ENCODE measurements at places on chromosomes 1 and 21.

DNA sequence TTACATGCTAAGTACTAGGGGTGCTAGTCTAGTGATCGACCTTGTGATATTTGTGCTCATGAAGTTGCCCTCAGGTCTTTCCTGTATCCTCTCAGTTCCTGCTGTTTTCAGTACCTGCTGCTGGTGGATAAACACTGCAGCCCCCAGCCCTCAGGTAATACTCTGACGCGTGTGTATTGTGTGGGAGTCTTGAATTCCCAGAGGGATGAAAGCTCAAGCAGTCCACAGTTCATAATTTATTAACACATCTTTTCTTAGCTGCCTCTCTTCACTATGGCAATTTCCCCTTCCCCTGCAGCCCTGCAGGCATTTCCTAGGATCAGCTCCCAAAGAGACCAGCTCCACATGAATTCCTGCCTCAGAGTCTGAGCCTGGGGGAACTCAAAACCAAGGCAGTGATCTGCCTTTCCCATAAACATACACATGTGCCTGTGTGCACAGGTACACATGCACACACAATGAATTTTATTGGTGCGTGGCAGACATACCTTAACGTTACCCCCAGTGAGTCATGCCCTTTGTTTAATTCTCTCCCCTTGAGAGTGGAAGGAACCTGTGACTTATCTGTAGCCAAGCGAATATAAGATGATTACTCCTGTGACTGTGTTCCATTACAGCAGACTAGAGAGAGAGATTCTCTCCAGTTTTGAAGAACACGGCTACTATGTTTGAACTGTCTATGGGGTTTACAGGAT lies 14.1 kb upstream of the HMGCS2 start:
- no peak for DNase-seq

- DNase-seq: no peak
These were observed 256.5 kb downstream of the USP25 start for GRCh38 chr21:15986277-15986676.

- DNase-seq: no peak
These were observed 45.0 kb downstream of the DISP3 start for GRCh38 chr1:11523746-11524464.

DNA sequence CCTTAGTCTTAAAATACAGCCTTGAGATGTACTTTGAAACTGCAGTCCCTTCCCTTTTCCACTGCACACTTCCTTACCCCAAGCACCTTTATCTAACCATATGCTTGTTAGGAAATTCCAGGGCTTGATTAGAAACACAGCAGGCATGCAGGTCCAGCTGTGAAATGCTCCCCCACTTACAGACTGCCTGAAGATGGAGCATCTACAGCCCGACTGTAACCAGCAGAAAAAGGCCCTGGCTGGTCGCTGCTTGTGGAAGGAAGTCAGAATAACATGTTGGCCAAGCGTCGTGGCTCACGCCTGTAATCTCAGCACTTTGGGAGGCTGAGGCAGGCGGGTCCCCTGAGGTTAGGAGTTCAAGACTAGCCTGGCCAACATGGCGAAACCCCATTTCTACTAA lies 37.2 kb downstream of the VN1R5 start:
- DNase-seq: no peak

GRCh38 chr1:116179419-116179818 lies 68.2 kb downstream of the MAB21L3 start:
- DNase-seq: no peak

DNA sequence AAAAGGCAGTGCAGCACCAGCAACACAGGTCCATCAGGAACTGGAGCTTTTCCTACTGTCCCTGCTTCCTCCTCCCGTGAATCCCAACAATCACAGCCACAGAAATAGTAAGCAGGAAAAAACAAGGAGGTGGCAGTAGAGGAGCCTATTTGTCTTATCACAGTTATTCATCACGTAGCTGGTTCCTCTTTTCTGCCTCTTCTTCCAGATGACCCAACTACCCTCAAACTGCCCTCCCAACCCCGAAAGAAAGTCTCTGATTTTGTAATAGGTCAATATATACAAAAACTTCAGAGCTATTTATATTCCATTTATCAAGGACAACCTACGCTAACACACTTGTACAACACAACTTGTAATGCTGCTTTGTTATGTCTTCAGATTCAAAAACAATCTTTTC lies 21.4 kb downstream of the GNB1 start:
- no peak for DNase-seq

DNA sequence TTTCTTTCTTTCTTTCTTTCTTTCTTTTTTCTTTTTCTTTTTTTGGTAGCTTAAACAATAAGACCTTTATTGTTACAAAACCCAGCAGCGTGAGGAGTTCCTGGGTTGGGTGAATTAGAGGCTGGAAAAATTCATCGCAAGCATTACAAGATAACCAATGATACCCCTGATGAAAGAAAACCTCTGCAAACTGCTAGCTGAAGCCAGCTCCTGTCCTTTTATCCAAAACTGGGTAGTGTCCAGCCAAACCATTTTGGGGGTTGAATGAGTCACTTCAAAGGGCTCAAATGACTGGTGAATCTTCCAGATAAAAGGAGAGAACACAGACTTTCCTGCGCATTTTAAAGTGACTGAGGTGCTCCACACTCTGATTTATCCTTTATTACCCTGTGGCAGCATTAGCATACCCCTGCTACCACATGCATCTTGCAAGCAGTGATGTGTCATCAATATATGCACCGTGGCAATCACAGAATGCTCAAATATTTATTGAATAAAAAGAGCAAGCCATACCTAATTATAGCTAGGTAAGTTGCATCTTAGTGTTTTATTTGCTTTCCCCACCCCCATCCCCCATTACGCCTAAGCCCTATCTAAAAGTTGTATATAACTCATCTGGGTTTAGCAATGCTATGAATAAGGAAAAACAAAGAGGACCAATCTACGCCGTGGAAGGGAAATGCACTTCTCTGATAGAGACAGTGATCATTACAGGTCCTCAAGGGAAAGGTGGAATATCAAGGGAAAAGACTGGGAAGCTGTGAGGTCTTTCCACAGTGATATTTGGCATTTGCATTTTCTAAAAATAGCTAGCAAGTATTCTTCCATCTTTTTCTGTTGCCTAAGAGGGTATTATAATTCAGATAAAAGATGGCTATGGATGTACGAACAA lies 32.4 kb upstream of the CEP350 start:
- DNase-seq: no peak

GRCh38 chr1:158028969-158029368 lies 35.5 kb downstream of the KIRREL1 start:
- no peak for DNase-seq

DNA sequence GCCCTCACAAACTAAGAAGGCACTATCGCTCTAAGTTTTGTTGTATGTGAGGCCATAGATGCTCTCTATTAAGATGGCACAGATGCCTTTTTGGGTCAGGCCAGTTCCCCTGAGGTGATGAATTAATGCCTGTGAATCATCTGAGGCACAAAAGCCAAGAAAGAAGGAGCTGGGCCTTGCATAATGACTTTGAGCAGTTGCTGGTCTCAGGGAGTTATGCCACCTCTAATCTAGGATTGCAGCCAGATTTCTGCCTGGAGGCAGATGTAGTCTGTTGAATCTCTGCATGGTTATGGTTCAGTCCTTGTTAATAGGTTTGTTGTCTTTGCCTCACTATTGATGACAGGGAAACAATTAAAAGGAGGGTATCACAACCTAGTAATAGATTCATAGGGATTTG lies 168.1 kb upstream of the CHRM3 start:
- no peak for DNase-seq

DNA sequence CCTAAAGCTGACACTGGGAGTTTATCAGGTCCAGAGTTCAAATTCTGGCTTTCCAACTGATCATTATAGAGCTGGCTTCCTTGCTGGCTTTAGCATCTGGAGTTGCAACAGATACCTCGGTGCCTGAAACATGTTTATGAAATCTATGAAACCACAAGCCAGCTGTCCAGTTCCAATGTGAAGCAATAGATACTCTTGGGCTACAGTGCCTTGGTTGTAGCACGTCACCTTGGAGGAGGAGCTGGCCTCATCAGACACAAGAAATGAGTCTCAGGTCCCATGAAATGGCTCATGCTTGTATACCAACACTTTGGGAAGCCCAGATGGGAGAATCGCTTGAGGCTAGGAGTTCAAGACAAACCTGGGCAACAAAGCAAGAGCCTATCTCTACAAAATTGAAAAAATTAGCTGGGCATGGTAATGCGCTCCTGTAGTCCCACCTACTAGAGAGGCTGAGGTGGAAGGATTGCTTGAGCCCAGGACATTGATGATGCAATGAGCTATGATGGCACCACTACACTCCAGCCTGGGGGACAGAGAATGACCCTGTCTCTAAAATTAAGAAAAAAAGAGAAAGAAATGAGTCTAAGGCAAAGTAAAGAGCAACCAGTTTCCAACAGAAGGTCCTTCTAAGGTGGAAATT lies 132.5 kb upstream of the ZNF648 start:
- no peak for DNase-seq
